Stimulated activated CD4-positive, alpha-beta T cell treated with anti-CD3 and anti-CD28 coated beads, Interleukin-15, amount 100 ng/mL, for 48 hours (primary cell): ENCODE measurements at places on chromosomes 12 and 14.

DNA sequence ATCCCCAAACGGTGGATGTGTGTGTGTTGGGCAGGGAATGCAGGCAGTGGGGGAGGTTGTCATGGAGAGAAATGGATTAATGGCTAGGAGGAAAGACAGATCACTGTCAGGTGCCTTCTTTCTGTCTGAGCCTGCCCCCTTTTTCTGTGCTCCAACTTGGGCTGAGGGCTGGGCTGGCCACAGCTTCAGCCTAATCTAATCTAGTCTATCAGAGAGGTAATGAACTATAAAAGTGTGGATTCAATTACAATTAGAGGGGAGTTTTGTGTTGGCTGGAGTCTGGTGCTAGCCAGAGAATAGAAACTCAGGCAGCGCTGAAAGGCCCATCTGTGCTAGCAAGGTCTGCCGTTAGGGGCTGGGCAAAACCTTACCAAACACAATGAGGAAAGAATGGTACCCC lies 41.2 kb downstream of the NEUROD4 start:
- no peak for DNase-seq

GRCh38 chr14:85556267-85556666 lies 26.3 kb downstream of the FLRT2 start:
- DNase-seq = no peak

DNA sequence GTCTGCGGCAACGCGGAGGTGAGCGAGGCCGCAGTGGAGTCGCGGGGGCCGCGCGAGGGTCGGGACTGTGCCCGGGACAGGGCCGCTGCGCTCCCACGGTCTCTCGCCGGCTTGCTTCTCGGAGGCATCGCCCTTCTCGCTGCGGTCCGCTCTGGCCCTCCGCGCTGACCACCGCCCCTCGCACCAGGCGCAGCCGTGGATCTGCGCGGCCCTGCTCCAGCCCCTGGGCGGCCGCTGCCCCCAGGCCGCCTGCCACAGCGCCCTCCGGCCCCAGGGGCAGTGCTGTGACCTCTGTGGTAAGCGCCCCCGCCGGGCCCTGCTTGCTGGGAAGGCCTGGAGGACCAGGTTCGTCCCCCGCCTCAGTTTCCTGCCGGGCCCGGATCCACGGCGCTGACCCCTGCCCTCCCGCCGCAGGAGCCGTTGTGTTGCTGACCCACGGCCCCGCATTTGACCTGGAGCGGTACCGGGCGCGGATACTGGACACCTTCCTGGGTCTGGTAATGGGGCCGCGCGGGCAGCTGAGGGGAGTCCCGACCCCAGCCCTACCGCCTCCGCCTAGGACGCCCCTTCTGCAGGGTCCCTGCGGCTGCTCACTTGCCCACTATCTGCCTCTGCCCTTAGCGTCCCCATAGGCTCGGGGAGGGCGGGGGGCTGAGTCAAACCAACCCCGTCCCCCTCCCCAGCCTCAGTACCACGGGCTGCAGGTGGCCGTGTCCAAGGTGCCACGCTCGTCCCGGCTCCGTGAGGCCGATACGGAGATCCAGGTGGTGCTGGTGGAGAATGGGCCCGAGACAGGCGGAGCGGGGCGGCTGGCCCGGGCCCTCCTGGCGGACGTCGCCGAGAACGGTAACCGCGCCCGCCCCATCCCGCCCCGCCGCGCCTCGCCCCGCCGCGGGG lies 7.0 kb downstream of the AMN start:
- DNase-seq = no peak

GRCh38 chr12:9180810-9181209 lies 27.4 kb downstream of the PZP start:
- DNase-seq = no peak

DNA sequence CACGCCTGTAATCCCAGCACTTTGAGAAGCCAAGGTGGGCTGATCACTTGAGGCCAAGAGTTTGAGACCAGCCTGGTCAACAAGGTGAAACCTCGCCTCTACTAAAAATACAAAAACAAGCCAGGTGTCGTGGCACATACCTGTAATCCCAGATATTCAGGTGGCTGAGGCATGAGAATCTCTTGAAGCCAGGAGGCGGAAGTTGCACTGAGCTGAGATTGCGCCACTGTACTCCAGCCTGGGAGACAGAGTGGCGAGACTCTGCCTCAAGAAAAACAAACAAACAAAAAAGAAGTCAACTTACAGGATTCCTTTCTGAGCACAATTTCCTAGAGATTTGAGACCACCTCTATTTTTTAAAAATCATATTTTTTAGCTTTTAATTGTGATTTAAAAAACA lies 45.3 kb downstream of the DGLUCY start:
- DNase-seq = no peak

DNA sequence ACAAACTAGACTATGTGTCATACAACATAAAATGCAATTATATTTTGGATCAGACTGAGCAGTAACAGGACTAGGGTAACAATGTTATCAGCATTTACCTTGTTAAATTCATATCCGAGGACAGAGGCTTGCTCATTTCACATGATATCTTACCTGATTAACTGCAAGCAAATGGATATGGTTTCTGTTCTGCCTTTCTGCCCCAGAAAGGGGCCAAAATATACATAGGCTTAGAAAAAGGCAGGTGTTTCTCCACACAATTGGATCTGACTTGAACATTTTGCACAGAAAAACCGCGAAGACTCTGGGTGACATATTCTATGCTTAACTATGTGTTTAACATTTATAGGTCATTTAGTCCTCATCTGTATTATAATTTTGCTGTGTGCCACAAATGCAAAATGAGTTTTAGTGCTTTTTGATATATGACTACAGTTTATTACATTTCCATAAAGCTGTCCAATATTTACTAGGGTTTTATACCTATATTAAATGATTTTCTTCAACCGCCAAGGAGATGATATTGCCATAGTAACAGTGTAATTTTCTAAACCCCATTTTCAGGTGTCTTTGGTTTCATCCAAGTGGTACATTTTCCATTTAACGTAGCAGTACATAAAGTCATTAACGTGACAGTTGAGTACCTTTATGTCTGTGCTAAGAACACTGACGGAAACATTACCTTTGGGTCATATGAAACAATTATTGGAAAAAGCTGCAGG lies 249.3 kb upstream of the KRR1 start:
- DNase-seq = no peak

GRCh38 chr12:122052285-122052684 lies 26.3 kb upstream of the MLXIP start:
- no peak for DNase-seq

DNA sequence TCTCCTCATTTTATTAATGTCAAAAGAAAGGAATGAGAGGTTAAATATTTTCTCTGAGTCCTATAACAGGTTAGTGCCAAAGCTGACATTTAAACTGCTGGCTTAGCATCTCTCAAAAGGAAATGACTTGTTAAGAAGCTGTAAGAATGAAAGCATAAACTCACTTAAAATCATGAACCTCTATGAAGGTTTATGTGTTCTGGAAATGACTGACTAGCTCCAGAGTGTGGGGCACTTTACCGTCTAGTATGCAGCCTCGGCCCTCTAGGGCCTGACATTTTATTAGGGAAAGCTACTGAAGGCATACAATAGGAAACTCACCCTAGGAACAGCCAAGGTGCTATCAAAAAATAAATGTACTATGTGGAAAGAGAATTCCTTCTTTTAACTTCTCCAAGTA lies 35.1 kb downstream of the SPX start:
- DNase-seq = no peak

DNA sequence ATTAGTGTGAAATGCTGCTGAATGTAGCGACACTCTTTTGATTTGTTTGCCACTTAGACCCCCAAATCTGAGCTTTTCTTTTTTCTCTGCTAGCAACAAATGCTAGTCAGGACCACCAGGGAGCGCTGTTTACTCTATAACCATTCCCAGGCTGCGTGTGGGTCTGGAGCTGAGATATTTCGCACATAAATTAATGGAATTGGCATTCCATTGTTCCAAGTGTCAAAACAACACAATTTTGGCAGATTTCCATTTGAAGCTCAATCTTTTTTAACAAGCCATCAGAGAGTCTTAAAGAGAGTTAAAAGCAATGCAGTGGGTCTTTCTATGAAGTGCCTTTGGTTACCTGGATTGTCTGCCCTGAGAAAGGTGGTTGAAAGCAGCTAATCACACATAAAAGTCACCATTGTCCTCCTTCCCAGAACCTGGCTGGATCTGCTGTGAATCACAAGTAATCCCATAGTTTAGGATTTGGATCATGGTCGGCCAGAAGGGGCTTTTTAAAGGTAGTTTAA lies 7.4 kb upstream of the TMEM132C start:
- DNase-seq = peak; percentile 2

DNA sequence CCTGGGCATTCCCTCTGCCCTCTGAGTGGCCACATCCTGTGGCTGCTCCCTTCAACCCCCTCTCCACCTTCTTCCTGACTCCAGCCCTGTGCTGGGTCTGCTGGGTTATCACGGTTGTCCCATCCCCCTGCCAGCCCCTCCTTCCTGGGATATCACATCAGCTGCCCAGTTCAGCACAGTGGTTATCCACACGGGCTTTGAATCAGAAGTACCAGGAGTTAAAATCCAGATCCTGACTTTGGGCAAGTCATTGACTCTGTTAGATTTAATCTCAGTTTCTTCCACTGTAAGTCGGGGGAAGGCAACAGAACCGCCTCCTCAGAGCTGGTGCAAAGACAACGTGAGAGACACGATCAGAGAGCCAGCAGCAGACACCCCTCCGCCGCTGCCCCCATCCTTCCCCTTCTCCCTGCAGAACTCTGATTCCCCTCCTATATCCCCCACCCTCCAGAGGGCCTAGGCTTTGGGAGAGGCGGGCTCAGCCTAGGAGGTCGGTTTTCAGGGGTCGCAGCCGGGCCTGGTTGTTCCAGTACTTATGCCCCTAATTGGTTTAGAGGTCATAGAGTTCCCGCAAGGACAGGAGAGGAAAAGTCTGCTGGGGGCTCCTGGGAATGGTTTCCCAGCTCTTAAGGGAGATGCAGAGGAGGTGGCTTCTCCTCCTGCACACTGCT lies 42.5 kb downstream of the PRIMA1 start:
- DNase-seq = no peak

DNA sequence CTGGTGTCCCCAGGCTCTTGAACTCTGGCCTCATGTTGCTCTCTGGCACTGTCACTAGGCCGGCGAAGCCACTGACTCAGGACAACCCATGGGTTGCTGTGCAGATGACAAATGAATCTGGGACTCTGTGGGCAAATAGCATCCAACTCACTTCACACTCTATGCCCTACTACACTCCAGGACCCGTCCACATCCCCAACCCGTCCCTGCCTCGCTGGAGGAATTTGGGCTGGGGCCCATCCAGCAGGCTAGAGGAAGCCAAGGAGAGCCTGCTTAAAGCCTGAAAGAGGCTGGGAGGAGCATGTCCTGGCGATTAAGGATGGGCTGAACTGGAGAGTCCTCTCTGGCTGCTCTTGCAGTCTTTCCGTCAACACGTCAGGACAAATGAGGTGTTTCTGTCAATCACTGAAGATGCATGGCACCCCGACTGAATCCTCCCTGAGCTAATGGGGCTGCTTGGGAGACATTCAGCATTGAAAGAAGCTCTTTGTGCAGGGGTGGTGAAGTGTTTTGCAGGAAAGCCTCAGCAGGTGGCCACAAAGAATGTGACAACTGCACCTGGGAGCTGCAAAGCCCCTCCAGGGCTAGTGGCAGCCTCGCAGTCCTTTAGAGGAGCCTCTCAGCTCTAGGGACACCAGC lies 71.7 kb downstream of the ANO2 start:
- DNase-seq = no peak

DNA sequence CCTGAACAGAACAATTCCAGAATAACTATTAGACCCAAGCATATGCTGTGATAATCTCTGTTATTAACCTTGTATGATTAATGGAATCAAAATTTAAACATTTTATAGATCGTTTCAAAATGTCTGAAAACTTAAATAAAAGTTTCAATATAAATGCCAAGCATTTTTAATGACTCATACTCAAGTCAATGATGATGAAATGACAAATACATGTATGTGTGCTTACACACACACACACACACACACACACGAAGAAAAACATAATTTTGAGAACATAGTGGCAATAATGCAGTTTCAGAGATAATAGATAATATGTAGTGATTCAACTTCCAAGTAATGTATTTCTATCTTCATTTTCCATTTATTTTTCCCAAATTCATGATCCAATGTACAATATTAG lies 384.9 kb upstream of the FOXG1 start:
- no peak for DNase-seq

DNA sequence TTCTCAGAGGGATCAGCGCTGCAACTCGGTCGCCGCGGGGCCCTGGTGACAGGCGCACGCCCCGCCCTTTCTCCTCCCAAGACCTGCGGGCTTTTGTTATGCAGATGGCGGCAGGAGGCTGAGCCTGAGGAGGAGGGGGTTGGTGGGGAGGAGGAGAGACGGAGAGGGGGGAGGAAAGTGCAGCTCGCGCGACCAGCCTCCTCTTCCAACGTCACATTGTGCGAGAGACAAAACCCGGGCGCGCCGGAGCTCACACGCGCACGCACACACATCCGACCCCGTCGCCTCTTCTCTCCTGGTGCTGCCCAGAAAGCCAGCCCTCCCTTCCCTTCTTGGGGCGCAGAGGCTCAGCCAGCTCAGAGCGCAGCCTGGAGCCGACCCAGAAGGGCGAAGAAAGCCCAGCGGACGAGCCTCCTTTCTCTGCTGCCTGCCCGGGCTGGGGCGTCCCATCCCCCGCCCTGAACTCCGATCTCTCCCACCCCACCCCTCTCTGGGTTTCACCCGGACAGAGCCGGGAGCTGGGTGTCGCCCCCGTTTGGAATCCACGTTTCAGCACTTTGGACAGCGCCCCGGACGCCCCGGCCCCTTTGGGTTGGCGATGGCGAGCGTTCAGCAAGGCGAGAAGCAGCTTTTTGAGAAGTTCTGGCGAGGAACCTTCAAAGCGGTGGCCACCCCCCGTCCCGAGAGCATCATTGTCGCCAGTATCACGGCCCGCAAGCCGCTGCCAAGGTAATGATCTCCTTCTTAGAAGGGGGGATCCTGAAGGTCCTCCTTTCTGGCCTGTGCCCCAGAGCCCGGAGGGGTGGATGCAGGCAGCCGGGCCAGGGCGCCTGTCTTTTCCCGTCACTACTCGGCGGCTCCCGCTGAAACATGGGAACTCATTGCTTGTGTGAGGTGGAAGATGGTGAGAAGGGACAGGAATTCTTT lies at the start of gene SRRM4:
Gene SRRM4, plus strand, starts transcription at position 257 of the 927 bp plus-strand sequence. Its CDS starts 342 bp downstream, at position 599.
- no peak for DNase-seq

GRCh38 chr14:77883847-77884238 lies 83.9 kb downstream of the ADCK1 start:
- no peak for DNase-seq

- DNase-seq = no peak
Observed at GRCh38 chr12:107779077-107779831, 4.8 kb downstream of the ASCL4 start.

DNA sequence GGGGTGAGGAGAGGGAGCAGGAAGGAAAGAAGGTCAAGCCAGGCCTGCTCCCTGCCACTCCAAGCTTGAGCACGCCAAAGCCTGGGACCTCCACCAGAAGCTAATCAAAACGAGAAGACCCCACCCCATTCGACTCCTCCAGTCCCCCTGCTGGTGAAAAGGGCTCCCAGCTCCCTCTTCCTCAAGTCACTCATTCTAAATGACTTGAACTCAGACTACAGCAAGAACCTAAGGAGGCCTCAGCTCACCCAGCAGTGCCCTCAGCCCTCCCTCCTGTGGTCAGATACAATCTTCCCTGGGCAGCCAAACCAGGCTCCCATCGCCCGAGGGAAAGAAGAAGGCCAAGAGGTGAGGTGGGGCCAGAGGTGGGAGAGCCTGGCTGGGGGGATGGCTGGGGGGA lies 17.4 kb downstream of the HDAC7 start:
- no peak for DNase-seq
